ENCODE measurements at places on chromosomes 13 and 19.

DNA sequence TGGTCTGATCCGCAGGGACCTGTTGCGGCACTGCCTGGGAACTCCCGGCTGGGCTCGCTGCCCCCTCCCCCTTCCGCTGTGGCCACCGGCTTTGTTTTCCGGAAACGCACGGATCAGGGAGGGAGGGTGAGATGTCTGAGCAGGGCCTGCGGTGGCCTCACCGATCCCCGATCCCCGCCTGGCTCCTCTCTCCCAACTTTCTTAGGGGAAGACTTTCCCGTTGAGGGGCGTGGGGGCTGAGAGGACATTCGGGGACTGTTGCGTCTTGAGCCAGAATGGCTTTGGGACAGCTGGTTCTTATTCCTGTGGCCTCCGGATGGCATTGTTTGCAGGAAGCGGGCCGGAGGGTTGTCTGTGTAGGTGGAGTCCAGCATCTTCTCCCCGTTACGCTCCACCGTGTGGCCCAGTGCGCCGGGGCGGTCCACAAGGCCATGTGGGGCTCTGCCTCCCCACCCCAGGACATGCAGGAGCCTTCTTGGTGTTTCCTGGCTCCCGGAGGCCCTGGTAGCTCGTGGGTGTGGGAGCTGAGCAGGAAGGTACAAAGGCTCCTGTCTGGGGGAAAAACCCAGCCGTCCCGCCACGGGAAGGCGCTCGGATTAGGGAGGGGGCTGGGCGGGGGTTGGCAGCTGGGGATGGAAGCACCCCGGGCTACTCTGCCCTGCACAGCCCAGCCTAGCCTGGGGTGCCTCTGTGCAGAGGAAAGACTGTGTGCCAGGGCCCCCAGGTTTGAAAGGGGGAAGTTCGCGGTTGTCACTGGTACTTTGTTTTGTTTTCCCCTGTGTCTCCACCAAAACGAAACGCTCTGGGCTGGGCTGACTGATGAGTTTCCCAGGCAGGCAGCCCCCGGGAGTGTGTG lies 1.3 kb downstream of the CSNK1G2 start:
- peak; percentile 87 for DNase-seq

DNA sequence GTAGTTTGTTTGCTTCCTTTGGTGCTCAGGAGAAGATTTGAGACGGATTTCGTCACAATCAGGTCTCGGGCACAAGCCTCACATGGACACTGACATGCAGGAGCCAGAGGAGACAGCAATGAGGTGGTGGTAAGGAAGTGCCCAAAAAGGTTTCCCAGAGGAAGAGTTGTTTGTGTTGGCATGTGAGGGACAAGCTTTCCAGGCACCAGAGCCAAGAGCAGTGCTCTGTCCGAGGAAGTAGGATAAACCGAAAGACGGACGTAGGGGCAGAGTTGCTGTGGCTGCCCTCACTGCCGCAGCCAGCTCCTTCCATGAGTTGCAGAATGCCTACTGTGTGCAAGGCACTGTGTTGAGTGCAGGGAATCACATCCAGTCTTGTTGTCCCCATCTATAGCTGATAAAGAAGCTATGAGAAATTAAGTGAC lies 27.7 kb downstream of the SAE1 start:
- no peak for DNase-seq

- no peak for DNase-seq
Observed at GRCh38 chr13:113420833-113421600, 32.3 kb downstream of the ADPRHL1 start.

- no peak for DNase-seq
Observed at GRCh38 chr19:38209671-38210457, 14.2 kb downstream of the DPF1 start.

DNA sequence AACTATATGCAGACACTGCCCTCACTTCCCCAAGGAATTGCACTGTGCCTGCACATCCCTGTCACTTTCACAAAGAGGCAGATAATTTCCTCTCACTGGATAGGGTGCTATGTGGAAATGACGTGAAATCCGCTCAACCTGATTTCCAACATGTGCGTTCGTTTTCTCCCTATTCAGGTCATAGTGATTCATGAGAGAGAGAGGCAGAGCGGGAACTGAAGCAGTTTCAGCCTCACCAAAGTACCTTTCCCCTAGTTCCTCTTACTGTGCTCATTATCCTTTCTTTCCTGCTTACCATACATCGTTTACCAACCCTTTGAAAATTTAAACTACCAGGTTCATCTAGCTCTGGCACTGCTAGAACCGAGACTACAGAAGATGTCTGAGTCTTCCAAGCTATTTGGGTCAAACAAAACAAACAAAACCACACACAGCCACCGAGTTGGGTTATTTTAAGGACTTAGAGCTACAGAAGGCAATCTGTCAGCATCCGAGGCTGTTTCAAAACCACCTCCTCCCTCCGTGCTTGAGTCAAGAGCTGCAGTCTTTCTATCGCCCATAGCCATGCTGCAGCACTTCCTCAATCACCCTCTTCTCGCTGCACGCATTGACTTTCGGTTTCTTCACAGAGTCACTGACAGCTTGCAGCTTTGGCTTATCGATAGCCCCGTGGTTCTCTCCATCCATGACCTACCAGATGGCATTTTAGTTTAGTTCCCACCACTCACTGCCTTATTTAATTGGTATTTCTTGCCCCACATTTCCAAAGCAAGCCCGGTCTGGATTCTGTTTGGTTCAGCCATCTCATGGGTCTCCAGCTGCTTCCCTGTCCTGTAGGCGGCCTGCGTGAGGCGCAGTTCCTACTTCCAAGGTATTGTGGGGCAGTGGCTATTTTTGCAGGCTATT lies 1395.8 kb downstream of the EFNB2 start:
- peak; percentile 80 for DNase-seq

- DNase-seq = no peak
Observed at GRCh38 chr13:45372189-45373161, 31.5 kb upstream of the TPT1 start.

DNA sequence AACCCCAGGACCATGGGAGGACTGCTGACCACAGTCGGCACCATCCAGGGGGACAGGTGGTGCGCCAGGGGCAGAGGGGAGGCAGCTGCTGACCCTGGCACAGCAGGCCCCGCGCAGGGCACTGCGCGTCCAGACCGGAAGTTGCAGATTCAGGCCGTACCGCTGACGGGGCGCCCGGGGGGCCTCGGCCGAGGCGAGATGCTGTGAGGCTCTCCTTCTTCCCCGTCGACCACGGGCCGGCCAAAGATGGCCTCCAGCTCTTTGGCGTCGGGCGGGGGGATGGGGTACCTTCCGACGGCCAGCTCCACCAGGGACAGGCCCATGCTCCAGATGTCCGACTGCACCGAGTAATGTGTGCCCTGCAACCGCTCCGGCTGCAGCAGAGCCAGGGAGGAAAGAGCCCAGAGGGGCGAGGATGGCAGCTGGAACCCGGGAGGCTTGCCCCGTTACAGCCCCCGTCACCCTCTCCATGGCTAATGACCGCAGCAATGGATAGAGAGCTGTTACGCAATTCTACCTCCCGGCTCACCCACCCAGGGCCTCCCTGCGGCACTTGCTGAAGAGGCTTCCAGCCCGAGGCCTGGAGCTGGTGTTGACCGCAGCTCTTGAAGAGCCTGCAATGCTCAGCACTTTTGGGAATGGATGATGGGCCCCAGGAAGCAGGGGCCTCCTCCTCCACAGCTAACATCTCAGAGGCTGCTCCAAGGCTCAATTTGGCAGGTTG lies 24.7 kb downstream of the MAP2K2 start:
- no peak for DNase-seq
